ENCODE measurements at places on chromosomes 6 and 20. TPM values are rescaled to one million over a fixed set of nuclear protein-coding genes. Genes with fewer than 3 reads are reported as not detected.
A peak's percentile ranks its signal among the peaks of the same experiment; 100 is the strongest.

DNA sequence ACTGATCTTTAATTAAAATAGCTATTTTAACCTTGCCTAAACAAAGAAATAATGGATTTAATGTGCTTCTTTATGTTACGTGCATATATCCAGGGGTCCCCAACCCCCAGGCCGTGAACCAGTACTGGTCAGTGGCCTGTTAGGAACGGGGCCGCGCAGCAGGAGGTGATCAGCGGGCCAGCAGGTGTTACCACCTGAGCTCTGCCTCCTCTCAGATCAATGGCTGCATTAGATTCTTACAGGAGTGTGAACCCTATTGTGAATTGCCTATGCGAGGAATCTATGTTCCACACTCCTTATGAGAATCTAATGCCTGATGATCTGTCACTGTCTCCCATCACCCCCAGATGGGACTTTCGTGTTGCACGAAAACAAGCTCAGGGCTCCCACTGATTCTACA lies 8.8 kb downstream of the CYP24A1 start:
- peaks cover 33% of the 10 kb centered on the region for H3K4me1 ChIP-seq
- H3K27ac ChIP-seq = no peak overlapping the region
- H3K27me3 ChIP-seq = no peaks in the 10 kb centered on the region
- no peak overlapping the region for H3K4me3 ChIP-seq
- H3K36me3 ChIP-seq = 0 out of 2 replicates have a peak, but pooled peaks cover 3% of the 10 kb centered on the region
- DNase-seq = no peak

GRCh38 chr6:101114703-101115102 lies 233.6 kb upstream of the ASCC3 start:
- H3K4me1 ChIP-seq = no peaks in the 10 kb centered on the region
- H3K36me3 ChIP-seq = no peaks in the 10 kb centered on the region
- no peak overlapping the region for H3K27ac ChIP-seq
- DNase-seq = no peak
- H3K4me3 ChIP-seq = no peak overlapping the region

GRCh38 chr20:46519471-46520068 lies 6.2 kb upstream of the ZNF334 start:
- H3K27me3 ChIP-seq = peaks cover 34% of the 10 kb centered on the region
- DNase-seq = no peak
- no peaks in the 10 kb centered on the region for H3K36me3 ChIP-seq
- H3K27ac ChIP-seq = no peak overlapping the region
- H3K4me1 ChIP-seq = no peaks in the 10 kb centered on the region

DNA sequence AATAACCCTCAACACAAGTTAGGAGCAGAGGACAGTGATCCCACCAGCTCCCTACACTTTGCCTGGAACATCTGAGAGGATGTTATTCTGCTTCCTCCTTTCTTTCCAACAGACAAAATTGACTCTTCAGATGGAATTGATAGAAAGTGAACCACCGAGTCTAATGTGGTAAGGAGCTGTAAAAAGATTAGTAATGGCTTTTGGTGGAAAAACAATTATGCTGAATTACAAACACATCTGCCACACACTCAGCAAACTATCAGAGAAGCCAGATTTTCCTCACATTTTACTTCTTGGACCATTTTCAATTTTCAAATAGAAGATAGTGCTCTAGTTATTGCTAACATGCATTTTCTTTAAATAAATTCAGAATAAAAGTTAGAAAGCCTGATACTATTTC lies 171.8 kb upstream of the COL21A1 start:
- no peaks in the 10 kb centered on the region for H3K4me1 ChIP-seq
- no peak overlapping the region for H3K4me3 ChIP-seq
- H3K27ac ChIP-seq = no peak overlapping the region
- no peaks in the 10 kb centered on the region for H3K36me3 ChIP-seq

- H3K27ac ChIP-seq = no peak overlapping the region
- H3K36me3 ChIP-seq = no peaks in the 10 kb centered on the region
- no peaks in the 10 kb centered on the region for H3K27me3 ChIP-seq
- peak; percentile 52 for DNase-seq
- peaks cover 39% of the 10 kb centered on the region for H3K4me1 ChIP-seq
These were observed 233.1 kb downstream of the BCAS1 start for GRCh38 chr20:53837126-53837826.

DNA sequence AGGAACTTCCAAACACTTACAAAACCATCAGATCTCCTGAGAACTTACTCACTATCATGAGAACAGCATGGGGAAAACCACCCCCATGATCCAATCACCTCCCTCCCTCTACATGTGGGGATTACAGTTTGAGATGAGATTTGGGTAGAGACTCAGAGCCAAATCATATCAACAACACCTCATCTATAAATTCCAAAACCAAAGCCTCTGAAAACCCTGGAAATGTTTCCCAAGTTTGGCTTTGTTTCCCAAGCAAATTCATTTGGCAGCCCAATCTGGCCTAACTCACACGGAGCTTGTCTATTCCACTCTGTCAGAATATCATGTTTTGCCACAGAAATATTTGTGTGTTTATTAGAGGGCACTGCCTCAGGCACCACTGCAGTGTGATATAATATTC lies 142.6 kb downstream of the COL9A1 start:
- H3K4me1 ChIP-seq = no peaks in the 10 kb centered on the region
- H3K36me3 ChIP-seq = no peaks in the 10 kb centered on the region
- H3K27me3 ChIP-seq = no peaks in the 10 kb centered on the region
- H3K4me3 ChIP-seq = no peak overlapping the region

DNA sequence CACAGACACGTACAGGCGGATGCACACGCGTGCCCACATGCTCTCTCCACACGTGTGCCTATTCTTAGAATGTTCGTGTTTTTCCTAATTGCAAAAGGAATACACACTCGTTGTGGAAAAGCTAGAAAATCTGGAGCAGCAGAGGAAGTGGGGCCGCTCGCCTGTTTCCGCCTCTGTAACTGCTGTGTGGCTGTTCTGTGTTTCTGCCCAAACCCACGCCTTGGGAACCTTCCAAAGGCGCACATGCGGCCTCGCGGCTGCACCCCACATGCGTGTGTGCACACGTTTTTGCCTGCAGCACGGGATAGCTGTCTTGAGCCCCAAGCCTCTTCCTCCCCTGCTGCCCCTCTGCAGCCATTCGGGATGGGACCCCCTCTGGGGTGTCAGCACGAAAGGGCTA lies 12.2 kb downstream of the SLC17A9 start:
- no peaks in the 10 kb centered on the region for H3K4me1 ChIP-seq
- H3K27ac ChIP-seq = no peak overlapping the region
- peaks cover 95% of the 10 kb centered on the region for H3K27me3 ChIP-seq
- H3K36me3 ChIP-seq = no peaks in the 10 kb centered on the region

Gene PPARD
- total RNA-seq = 24.7 TPM

Gene FNDC11
- 10.6 TPM for total RNA-seq

Measured in PC-9 (cell line).